ENCODE measurements at places on chromosomes 2 and 18. TPM values are rescaled to one million over a fixed set of nuclear protein-coding genes. Genes with fewer than 3 reads are reported as not detected.

Gene ACSL3
- 138 TPM for total RNA-seq

Gene IL36A
- not detected for total RNA-seq

Gene CCDC74B
- total RNA-seq: 17.5 TPM

Gene METTL8
- total RNA-seq: 22.1 TPM

Gene MTLN
- total RNA-seq: 104 TPM

Gene MOGAT1
- total RNA-seq: not detected

Gene TMEM169
- total RNA-seq: 3.2 TPM

Gene TRPM8
- not detected for total RNA-seq

Gene ABCG5
- total RNA-seq: not detected

Gene NIF3L1
- 30.3 TPM for total RNA-seq

Gene GCA
- total RNA-seq: 7.1 TPM

Gene CD226
- not detected for total RNA-seq

Gene SP140L
- total RNA-seq: 6.0 TPM

Gene ABCG8
- not detected for total RNA-seq

Gene IL1RN
- total RNA-seq: 163 TPM

Gene AGXT
- not detected for total RNA-seq

Gene TXNDC2
- not detected for total RNA-seq

Gene RAB17
- total RNA-seq: 0.85 TPM

Gene MEP1B
- total RNA-seq: not detected

Gene DCDC2C
- total RNA-seq: not detected

Gene CDK5R2
- not detected for total RNA-seq

Gene C2orf68
- total RNA-seq: 12.4 TPM

Gene ZNF385B
- not detected for total RNA-seq

Gene FRZB
- total RNA-seq: 0.21 TPM

Gene SLC4A1AP
- total RNA-seq: 20.4 TPM

Gene KRTCAP3
- total RNA-seq: 44.1 TPM

Gene MGAT4A
- total RNA-seq: 1.1 TPM

Gene COBLL1
- total RNA-seq: 14.6 TPM

Gene NHEJ1
- total RNA-seq: 12.6 TPM

Gene GDF7
- 0.14 TPM for total RNA-seq

Gene FAM117B
- total RNA-seq: 5.3 TPM
